ENCODE measurements at places on chromosomes 5 and 9.
A peak's percentile ranks its signal among the peaks of the same experiment; 100 is the strongest.

DNA sequence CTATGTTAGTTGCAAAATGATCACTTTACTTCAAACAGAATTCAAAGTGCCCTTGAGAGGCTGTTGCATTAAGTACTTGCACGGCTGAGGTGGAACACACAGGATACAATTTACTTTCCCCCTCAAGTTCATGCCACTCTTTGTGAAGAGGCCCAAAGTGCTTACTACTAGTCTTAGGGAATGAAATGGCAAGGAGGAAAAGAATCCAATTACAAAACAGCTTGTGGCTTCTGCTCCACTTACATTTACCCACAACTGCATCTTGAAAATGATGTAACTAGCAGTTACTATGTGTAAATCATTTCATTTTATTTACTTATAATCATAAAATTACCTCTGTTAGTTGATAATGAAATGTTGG is 14.6 kb downstream of the FOXD1 start:
- no peak for DNase-seq

DNA sequence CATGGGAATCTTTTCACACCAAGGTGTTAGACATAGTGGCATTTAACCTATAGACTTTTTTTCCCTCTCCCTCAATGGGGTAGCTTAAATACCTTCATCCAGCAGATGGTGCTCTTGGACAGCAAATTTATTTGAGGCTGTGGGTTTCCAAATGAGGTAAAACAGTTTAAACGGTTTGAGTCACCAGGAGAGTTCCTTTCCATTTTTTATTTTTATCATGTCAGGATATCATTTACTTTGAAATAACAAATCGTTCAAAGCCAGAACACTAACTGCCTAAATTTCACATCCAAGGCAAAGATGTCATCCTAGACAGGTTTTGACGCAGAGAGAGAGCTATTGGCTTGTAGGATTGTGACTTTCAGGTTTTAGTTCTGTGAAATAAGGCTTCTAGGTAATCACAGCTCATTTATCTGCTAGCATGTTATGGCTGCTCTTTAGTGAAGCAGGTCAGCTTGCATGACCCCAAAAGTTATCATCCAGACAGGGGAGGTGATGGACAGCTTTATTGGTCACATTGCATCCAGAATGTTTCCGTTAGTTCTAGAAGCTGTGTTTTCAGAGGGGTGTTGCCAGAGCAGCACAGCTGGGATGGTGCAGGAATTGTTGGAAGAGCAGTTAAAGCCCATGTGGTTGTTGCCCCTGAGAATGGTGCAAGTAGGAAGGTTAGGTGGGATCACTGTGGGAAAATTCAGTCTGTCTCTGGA is 69.8 kb downstream of the KDM4C start:
- peak; percentile 67 for DNase-seq

GRCh38 chr5:151864061-151864748 is 60.4 kb downstream of the GLRA1 start:
- no peak for DNase-seq

GRCh38 chr5:179194941-179195381 is 134.8 kb downstream of the ZNF354C start:
- DNase-seq, result no peak

- no peak for DNase-seq
Measured at GRCh38 chr9:123789554-123790292, 140.2 kb downstream of the DENND1A start.

- no peak for DNase-seq
Measured at GRCh38 chr9:92807757-92808725, 43.4 kb upstream of the BICD2 start.
